ENCODE measurements at places on chromosomes 3 and 15.

- no peak for DNase-seq
These were observed 24.4 kb downstream of the PTPN23 start for GRCh38 chr3:47404955-47405790.

DNA sequence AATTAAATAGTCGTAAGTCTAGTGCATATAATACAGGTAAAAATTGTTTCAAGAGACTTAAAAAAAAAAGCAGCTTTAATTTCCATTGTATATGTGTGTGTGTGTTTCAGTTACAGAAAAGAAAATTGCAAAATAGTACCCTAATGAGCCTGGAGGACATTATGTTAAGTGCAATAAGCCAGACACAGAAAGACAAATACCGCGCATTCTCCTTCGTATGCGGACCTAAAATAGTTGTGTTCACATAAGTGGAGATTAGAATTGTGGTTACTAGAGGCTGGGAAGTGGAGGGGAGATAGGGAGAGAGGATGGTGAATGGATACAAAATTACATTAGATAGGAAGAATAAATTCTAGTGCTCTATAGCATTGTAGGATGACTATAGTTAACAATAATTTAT lies 3.6 kb downstream of the MESD start:
- no peak for DNase-seq

DNA sequence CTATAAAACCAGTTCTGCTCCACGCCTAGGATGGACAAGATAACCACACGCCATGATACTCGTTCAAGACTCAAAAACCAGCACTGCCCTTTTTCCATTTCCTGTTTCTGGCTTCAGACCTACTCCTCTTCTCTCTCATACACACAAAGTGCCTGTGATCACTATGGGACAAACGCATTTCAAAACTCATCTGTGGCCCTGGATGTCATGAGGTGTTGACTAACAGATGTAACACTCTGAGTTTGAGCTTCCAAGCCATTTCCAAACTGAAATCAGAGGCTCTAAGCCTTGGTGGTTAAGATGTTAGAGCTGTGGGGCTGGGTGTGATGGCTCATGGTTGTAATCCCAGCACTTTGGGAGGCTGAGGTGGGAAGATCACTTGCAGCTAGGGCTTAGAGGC lies 55.7 kb upstream of the LMOD3 start:
- no peak for DNase-seq

DNA sequence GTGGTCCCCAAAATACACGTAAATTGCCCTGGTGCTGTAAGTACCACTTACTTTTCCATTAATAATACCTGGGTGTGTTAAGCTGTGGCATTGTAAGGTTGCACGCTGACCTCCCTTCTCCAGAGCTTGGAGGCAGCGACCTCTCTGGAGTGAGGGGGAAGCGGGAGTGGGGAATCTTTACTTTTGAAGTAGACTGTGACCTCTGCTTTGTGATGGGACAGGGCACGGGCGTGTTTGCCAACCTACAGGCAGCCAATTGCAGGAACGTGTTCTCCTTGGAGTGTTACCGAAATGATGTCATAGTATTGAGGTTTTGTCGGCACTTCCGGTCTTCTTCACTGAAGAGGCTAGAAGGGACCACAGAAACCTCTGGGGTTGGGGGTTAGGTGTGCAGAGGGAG lies 227.3 kb upstream of the C2CD4B start:
- no peak for DNase-seq

DNA sequence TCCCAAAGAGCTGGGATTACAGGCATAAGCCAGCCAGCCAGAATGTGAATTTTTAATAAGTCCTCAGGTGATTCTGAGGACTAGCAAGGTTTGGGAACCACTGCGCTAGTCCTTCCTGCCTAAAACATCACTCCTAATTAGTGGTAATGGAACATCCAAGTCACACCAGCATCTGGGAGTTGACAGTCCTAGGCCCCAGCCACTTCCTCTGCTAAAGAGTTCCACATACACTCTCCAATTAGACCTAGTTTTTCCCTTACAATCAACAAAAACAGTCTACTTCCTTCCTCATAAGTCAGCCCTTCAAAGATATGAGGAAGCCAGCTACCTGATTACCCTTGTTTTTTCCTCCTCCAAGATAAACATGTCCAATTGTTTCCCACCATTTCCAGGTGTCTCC lies 78.1 kb downstream of the OXNAD1 start:
- DNase-seq = no peak

- no peak for DNase-seq
These were observed 45.5 kb downstream of the CHST14 start for GRCh38 chr15:40516322-40516721.

DNA sequence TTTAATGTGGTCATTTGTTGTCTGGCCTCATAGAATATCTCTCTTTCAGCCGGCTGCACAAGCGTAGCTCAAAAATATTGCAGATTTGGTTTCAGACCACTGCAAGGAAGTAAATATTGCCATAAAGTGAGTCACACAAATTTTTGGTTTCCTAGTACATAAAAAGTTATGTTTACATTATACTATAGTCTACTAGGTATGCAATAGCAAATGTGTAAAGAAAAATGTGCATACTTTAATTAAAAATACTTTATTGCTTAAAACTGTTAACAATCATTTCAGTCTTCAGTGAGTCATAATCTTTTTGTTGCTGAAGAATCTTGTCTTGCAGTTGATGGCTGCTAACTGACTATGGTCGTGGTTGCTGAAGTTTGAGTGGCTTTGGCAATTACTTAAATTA lies 425.1 kb upstream of the ROBO1 start:
- no peak for DNase-seq

GRCh38 chr3:183428447-183429211 lies at the start of gene MCF2L2:
Gene MCF2L2, minus strand, starts transcription at chr3:183428619. Its CDS starts 642 bp downstream, at chr3:183427977.
- DNase-seq = peak; percentile 72

- DNase-seq = no peak
These were observed 18.1 kb upstream of the RAF1 start for GRCh38 chr3:12681943-12682390.

GRCh38 chr15:89129123-89129815 lies 41.0 kb downstream of the ABHD2 start:
- DNase-seq = peak; percentile 40

- DNase-seq = no peak
These were observed 623.0 kb downstream of the NTRK3 start for GRCh38 chr15:87633525-87633924.

- DNase-seq = no peak
These were observed 4.6 kb upstream of the OXTR start for GRCh38 chr3:8773941-8774542.

DNA sequence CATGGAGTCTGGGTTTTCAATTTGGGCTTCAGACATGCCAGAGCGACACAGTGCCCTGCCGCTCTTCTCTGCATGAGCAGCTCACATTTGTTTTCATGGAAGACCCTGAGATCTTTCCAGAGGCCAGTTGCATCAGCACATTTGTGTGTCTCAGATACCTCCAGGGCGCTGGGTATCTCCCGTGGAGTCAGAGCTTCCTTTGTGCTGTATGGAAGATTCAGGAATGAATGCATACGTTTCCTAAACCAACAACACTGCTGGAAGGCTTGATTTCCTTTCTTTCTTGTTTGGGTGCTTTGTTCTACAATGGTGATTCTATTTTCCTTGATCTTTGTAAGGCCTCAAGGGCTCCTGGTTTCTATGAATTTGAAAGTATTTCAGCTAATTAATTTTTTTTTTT lies 106.5 kb downstream of the CACNA2D3 start:
- DNase-seq = no peak

- peak; percentile 57 for DNase-seq
These were observed at the start of gene MAGEF1 for GRCh38 chr3:184711493-184712247. Gene MAGEF1, minus strand, starts transcription at chr3:184712064. Its CDS starts 243 bp downstream, at chr3:184711821.

GRCh38 chr15:57320631-57321220 lies 55.6 kb upstream of the CGNL1 start:
- DNase-seq = no peak

DNA sequence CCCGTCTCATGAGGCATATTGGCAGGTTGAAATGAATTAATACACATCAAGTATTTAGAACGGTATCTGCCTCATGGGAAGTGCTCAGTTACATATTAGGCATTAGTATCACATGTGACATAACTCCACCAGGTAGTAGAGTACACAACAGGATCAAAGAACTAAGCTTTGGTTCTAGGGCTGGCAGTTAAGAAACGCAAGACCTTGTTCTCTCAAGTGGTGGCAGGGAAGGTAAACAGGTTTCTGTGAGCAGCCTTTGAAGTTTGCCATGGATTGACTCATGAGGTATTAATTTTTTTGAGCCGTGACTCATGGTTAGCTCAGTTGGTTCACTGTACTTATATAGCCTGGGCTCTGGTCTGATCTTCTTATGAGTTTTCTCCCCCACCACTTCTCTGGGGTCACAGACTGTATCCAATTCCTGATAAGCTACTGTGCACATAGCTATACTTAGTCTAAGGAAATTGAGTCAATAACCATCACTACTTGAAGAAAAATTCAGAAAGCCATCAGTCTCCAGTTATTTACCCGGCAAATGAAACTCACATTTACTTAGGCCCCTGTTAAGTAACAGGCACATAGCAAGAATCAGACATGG lies 155.6 kb upstream of the STT3B start:
- no peak for DNase-seq

- no peak for DNase-seq
These were observed 529.8 kb downstream of the MAGI1 start for GRCh38 chr3:65508750-65509422.

- no peak for DNase-seq
These were observed 9.5 kb downstream of the HMG20A start for GRCh38 chr15:77430213-77430612.

DNA sequence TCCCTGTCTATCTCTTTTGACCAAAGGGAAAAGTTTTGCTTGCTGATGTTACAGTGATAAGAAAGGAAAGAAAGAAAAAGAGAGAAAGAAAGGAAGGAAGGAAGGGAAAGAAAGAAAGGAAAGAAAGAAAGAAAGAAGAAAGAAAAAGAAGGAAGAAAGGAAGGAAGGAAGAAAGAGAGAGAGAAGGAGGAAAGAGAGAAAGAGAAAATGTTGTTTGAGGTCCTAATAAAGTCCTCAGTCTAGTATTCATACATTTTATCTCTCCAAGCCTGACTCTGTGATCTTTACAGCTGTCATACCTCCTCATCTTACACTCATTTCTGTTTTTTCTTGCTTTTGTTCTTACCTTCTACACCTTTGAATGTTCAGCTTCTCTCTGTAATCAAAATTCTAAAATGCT lies 111.4 kb upstream of the MBNL1 start:
- DNase-seq = no peak

DNA sequence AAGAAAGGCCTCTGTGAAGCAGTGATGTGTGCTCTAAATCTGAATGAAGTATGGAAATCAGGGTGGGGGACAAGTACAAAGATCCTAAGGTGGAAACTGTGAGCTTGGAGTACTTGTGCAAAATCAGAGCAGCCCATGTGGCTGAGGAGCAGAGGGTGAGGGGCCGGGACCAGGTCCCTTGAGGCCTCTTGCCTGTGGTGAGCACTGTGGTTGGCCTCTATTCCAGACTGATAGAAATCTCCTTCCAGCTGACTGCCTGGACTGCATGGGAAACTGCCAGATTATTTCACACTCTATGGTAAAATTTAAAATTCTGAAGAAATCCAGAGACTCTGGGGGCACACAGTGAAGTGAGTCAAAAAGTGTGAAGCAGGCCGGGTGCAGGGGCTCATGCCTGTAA lies 81.4 kb downstream of the TM4SF4 start:
- DNase-seq = no peak

DNA sequence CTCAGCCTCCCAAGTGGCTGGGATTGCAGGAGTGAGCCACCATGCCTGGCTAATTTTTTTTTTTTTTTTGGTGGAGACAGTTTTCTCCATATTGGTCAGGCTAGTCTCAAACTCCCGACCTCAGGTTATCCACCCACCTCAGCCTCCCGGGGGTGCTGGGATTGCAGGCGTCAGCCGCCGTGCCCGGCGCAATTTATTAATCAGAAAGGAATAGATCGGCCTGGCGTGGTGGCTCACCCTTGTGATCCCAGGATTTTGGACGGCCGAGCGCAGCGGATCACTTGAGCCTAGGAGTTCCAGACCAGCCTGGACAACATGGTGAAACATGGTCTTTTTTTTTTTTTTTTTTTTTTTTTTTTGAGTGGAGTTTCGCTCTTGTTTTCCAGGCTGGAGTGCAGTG lies 13.3 kb upstream of the GOLGA8M start:
- DNase-seq = no peak

GRCh38 chr3:71129611-71130431 lies 453.7 kb downstream of the FOXP1 start:
- no peak for DNase-seq

- DNase-seq = no peak
These were observed 58.1 kb downstream of the CD200 start for GRCh38 chr3:112390783-112391641.

GRCh38 chr3:178146406-178146831 lies 389.8 kb upstream of the KCNMB2 start:
- no peak for DNase-seq

DNA sequence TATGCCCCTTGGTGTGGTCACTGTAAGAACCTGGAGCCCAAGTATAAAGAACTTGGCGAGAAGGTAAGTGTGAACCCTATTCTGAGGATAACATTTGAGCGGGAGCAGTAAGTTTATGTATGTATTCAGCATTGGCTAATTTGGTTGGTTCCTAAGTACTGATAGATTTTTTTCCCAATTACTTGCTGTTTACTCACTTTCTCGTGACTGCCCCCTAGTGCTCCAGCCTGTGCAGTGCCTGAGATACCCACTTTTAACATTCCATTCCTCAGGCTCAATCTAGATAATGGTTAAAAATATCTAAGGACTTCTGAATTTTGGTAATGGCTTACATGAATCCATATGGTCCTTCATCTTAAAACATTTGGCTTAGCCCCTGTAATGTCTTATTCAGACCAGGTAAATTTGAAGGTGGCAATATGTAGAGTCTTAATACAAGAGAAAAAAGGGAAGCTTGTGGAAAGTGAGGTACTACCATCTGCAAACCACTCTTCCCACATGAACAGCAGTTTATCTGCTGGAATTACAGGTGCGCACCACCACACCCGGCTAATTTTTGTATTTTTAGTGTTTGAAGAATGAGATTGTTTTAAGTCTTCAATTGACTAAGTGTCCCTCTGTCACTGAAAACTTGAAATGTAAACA lies 7.1 kb downstream of the ELL3 start:
- no peak for DNase-seq

GRCh38 chr15:81190922-81191507 lies 5.7 kb upstream of the IL16 start:
- no peak for DNase-seq

DNA sequence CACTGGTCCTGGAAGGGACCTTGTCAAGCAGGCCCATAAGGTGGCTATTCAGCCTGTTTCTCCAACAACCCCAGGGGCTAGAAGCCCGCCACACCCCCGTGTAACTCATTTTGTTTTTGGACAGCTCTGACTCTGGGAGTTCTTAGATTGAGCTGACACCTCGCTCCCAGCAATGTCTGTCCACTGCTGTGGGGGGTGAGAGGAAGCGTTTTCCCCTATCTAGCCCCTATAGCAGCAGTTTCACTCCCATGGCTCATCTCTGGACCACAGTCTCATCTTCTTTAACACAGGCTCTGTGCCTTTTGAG lies 1.1 kb upstream of the PPP1R2 start:
- no peak for DNase-seq

DNA sequence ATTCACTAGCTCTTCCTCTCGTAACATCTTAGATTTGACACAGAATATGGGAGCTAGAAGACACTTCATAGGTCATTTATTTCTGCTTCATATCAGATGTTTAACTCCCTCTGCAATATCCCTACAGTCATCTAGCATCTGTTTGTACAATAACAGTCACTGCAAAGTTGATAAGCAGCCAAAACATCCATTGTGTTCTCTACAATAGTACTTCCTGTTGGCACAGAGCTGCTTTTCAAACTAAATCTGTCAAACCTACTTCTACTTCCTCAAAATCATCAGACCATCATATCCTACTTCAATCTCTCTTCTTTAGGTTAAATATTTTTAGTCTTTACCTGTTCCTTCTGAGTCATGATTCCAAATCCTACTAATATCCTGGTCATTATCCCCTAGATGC lies 233.2 kb downstream of the FGF12 start:
- no peak for DNase-seq
